ENCODE measurements at places on chromosomes 1 and 21. TPM values are rescaled to one million over a fixed set of nuclear protein-coding genes. Genes with fewer than 3 reads are reported as not detected.

FRRS1 gene
- 17.6 TPM for total RNA-seq

TMEM52 gene
- total RNA-seq: 8.2 TPM

TDRD5 gene
- not detected for total RNA-seq

CREB3L4 gene
- 9.4 TPM for total RNA-seq

VPS45 gene
- total RNA-seq: 18.4 TPM

OR2G6 gene
- total RNA-seq: not detected

MRPL55 gene
- total RNA-seq: 123 TPM

MATN1 gene
- not detected for total RNA-seq

CSMD2 gene
- total RNA-seq: not detected

SERINC2 gene
- total RNA-seq: 258 TPM

SPRR2B gene
- not detected for total RNA-seq

OR6N1 gene
- total RNA-seq: not detected

AQP10 gene
- total RNA-seq: 0.78 TPM

CBR1 gene
- 307 TPM for total RNA-seq

YBEY gene
- total RNA-seq: 29.1 TPM

PRKAA2 gene
- total RNA-seq: 1.9 TPM

C1orf21 gene
- 21.9 TPM for total RNA-seq

UMODL1 gene
- total RNA-seq: not detected

LGALS8 gene
- total RNA-seq: 43.5 TPM

C1orf167 gene
- total RNA-seq: not detected

ALPL gene
- not detected for total RNA-seq

MAP7D1 gene
- 318 TPM for total RNA-seq

FCRL1 gene
- total RNA-seq: not detected

MROH9 gene
- total RNA-seq: not detected

KCNJ9 gene
- total RNA-seq: not detected

MAN1C1 gene
- 0.65 TPM for total RNA-seq

TMOD4 gene
- not detected for total RNA-seq

HUNK gene
- 0.07 TPM for total RNA-seq

COL8A2 gene
- total RNA-seq: 0.74 TPM

LTN1 gene
- 14.9 TPM for total RNA-seq

CRP gene
- not detected for total RNA-seq

GUCA2A gene
- not detected for total RNA-seq

EXOC8 gene
- total RNA-seq: 7.8 TPM

CASQ2 gene
- not detected for total RNA-seq
